Activated B cell treated with CpG ODN at 0.5 μM for 24 hours (primary cell): ENCODE measurements at places on chromosomes 4 and X. TPM values are rescaled to one million over a fixed set of nuclear protein-coding genes. Genes with fewer than 3 reads are reported as not detected.

PPP4R3C gene
- not detected in 2 replicates for total RNA-seq

DNA sequence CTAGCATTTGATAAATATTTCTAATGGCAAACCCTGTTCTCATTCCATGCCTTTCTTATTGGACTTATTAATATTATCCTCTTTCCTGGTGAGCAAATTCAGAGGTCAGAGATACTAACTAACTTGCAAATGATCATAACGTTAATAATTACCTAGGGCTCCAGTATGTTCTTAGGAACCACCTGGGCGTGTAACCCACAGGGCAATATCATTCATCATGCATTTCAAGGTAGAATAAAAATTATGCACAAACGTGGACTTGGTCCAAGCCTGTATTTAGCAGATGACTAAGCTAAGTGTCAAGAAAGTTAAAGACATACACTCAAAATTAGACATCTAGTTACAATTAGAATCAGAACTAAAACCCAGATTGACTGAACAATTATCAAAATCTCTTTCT, 850.1 kb downstream of the TRIML1 start:
- H3K4me1 ChIP-seq: no peaks in the 10 kb centered on the region
- DNase-seq: no peak
- no peak overlapping the region for H3K27ac ChIP-seq
- no peaks in the 10 kb centered on the region for H3K36me3 ChIP-seq

DNA sequence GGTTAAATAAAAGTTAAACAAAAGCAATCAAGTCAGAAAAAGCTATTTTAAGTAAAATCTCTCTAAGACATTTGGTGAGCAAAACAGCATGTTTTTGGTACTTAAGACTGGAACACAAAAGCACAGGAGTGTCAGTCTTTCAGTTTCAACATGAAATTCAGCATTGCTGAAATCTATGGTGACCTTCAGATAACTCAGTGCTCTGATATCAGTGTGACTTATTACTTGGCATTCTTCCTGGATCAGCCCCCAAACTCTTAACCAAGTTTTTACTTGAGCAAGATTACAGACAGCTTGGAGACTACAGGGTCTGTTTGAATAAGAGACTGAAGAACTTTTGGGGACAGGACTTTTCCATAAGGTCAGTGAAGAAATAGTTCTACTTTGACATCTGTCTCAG, 437.2 kb downstream of the RAPGEF2 start:
- H3K27ac ChIP-seq: no peak overlapping the region
- H3K36me3 ChIP-seq: no peaks in the 10 kb centered on the region
- no peak for DNase-seq
- no peaks in the 10 kb centered on the region for H3K27me3 ChIP-seq

GRCh38 chr4:147747787-147748454, 16.0 kb downstream of the ARHGAP10 start:
- H3K27me3 ChIP-seq: peaks cover 2% of the 10 kb centered on the region
- no peak for DNase-seq
- H3K4me1 ChIP-seq: peaks cover 5% of the 10 kb centered on the region

DNA sequence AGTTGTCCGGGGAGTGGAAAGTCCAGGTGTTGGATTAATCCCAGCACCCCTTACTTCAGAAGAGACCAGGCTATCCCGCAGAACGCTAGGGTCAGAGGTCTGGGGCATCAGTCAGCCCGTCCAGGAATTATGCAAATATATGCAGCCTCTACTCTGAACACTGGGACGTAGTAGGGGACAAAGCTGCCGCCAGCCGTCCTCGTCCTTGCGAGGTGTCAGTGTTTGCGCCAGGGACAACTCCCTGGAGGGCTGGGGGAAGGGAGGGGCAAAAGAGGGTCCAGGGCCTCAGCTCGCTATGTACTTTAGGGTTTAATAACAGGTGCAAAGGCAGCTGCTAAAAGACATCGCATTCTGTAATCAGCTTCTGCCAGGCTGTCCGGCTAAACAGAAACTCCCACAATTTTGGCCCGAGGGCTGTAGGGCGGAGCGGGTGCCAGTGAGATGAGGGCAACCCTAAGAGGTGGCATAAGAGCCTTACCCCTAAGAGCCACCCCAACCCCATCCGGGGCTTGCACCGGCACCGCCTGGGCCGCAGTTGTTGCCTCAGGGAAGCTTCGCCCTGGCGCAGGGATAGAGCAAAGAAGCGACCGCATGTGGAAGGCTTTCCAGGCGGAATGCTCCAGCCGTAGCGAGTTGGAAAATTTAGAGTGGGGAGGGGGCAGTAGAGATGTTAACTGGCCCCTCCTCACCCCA, 8.4 kb downstream of the HAND2 start:
- H3K27ac ChIP-seq: peak overlapping the region; percentile 30
- no peak overlapping the region for H3K4me3 ChIP-seq
- peaks cover 6% of the 10 kb centered on the region for H3K4me1 ChIP-seq
- peaks cover 87% of the 10 kb centered on the region for H3K27me3 ChIP-seq
- no peak for DNase-seq

- H3K4me1 ChIP-seq: no peaks in the 10 kb centered on the region
- H3K27me3 ChIP-seq: peaks cover 12% of the 10 kb centered on the region
- H3K27ac ChIP-seq: no peak overlapping the region
Observed at GRCh38 chr4:141121768-141122454, 11.4 kb downstream of the RNF150 start.
